Spinal cord (tissue), 10 donors: ENCODE measurements at places on chromosomes 1 and 21.
A peak's percentile ranks its signal among the peaks of the same experiment; 100 is the strongest.

- DNase-seq = no peak
Observed at GRCh38 chr1:182348961-182349747, 42.4 kb downstream of the GLUL start.

DNA sequence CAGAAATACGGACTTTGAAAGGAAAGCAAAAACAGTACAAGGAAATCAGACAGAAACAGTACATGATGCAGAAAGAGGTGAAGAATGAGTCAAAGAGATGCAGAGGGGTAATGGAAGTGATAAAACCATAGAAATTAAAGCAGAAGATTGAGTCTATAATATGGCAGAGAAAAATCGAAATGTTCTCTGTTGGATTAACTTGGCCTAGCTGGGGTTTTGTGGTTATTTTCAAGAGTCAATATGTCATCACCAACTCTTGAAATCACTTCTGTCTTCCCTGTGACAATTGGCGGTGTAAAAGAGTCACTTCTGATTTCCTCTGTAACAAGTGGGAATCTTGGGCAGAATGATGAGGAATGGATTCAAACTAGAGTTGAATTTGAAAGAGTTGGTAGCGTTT is 7.4 kb downstream of the YTHDF2 start:
- DNase-seq = no peak

DNA sequence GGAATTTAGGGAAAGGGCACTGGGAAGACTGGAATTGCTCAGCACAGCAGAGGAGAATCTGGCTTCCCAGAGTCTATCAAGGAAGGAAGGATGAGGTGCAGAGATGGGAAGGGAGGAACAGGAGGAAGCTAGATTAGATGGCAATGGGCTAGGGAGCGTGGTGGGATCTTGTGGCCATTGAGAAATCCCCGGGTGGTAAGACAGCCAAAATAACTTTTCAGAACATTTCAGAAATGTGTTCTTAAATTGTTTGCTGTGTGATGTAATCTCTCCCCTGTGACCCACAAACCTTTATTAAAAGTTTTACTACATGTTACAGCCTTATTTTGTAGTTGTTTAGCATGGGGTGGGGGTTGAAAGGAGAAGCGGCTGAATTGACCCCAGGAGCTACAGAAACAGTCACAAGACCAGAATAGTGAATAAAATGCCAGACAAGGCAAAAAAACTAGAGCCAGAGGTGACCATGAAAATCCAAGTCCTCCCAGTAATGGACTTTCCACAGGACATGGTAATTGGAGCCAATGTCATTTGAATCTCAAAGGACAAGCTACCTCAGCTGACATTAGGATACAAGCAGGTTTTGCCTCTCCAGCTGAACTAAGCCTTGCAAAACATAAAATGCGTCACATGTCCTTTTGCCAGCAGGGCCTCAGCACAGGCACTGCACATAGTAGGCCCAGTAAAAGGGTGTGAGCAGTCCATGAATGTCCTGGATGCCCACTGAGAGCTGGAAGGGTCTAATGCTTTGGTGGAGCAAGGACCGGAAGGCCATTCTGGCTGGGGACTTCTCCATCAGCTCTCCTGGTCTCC is 980 bp upstream of the AHCYL1 start:
- no peak for DNase-seq

DNA sequence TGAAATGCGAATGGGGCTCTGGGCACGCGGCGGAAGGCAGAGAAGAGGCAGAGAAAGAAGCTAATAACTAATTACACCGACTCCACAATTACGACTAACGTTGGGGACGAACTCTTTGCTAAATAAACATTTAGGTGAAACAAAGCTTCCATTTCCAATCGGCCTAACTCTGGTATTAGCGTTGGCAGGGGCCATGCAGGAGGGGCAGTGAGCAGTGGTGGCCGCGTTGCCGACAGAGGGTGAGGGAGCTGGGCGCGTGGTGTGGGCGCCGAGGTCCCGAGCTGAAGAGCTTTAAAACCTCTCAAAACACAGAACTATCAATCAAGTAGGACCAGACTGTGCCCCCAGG is 553 bp upstream of the NDUFV3 start:
- no peak for DNase-seq

DNA sequence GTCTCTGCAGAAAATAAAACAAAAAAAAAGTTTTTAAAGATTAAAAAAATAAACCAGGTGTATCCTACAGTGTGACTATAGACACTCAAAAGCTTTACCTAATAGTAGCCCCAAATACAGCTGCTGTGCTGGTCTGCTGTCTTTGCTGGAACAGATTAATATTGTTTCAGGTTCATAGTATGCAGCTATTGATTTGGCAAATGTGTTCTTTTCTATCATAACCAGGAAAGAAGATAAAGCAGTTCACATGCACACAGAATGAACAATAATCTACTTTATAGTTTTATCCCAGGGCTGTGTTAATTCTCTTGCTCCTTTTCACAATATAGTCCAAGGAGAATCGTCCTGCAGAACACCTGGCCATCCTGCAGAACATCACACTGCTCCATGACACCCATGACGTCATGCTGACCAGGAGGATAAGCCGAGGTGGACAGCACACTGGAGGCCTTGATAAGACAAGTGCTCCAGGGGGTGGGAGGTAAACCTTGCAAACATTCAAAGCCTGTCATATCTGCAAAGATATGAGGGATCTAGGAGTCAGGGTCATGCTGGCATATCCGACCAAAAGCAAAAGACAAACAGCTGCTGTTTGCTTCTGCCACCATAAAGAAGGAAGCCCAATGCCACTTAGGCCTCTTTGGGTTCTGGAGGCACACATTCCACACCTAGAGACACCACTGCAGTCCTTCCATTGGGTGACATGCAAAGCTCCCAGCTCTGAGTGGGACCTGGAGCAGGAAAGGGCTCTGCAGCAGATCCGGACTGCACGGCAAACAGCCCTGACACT is 86.1 kb upstream of the SLC2A1 start:
- no peak for DNase-seq

- DNase-seq = no peak
Observed at GRCh38 chr1:172906778-172907592, 143.8 kb downstream of the TNFSF18 start.

DNA sequence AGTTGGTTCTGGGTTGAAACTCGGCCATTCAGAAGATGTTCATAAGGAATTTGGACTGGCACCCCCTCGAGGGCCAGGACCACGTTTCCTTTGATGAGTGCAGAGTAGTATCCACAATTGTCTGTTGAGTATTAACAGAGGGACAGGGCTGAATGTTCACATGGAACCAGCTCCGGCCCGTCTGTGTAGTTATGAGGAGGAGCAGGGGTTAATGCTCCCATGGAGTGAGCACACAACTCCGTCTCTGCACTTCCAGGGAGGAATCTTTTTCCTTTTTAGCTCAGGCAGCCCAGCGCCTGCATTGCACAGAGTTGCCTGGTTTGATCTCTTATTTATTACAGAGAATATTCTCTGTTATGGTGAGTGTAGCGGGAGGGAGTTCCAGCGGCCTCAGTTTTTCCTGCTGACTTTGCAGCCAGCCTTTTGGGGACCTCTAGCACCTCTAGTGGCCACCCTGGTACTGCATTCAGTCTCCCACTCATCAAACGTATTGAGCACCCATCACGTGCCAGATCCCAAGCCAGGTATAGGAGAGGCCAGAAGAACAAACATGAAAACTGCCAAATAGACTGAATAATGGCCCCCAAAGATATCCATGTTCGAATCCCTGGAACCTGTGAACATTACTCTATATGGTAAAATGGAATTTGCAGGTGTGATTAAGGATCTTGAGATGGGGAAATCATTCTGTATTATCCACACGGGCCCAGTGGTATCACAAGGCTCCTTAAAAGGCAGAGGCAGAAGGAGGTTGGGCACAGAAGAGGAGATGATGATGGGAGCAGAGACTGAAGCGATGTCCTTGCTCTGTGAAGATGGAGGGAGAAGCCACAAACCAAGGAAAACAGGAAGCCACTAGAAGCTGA is 167.7 kb upstream of the CSF3R start:
- DNase-seq = peak; percentile 31

- DNase-seq = peak; percentile 91
Observed at GRCh38 chr1:15843826-15844572, 3.5 kb upstream of the SPEN start.

GRCh38 chr1:41022424-41022823 is 899 bp upstream of the SLFNL1 start:
- no peak for DNase-seq

GRCh38 chr1:19735440-19736127 is 64.1 kb downstream of the TMCO4 start:
- peak; percentile 32 for DNase-seq

DNA sequence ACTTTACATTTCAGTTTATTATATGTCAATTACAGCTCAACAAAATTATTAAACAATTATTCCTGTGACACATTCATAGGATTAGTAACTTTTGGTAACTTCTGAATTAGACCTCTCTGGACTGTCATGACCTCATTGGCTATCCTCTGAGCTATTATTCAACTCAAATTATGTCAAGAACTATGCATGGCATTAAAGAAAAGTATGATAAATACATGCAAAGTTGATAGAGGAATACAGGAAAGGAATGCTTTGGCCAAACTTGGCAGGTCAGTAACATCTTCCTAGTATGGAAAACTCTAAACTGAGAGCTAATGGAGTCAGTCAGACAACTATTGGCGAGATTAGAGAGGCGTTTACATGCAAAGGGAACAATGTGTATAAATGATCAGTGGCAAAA is 158.4 kb downstream of the DUSP10 start:
- no peak for DNase-seq

- DNase-seq = no peak
Observed at GRCh38 chr1:81433676-81434075, 367.1 kb upstream of the ADGRL2 start.

GRCh38 chr1:156712626-156713025 is 7.2 kb upstream of the CRABP2 start:
- no peak for DNase-seq

DNA sequence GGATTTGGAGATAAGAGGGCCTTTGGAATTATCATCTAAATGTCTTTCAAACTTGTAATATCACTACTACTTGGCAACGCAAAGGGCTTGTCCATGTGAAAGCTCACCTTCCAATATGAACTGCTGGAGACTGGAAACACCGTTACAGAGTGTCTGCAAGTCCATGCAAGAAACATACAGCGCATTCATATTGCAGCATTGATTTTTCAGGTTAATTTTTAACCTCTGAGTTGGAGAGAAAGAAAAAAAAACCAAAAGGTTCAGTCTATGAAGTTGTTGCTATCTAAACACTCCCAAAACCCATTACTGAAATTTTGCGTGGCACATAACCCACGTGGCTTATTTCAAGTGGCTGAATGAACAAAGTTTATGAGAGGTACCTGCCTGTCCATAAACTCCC is 23.8 kb downstream of the DAB1 start:
- DNase-seq = no peak

DNA sequence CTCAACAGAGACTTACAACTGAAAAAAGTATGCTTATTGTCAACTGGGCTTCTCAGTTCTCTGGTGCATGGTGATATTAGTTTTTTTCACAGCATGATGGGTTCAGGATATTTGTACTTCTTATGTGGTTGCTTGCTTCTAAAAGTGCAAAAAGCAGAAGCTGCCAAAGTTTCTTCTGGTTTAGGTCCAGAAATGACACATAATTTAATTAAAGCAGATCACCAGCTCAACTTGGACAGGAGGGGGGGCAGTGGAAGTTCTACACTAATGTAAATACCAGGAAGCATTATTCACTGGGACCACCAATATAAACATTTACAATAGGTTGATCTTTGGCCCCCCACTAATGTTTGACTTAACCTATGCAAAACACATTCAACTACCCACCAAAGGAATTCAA is 354.8 kb upstream of the BRINP3 start:
- DNase-seq = no peak

DNA sequence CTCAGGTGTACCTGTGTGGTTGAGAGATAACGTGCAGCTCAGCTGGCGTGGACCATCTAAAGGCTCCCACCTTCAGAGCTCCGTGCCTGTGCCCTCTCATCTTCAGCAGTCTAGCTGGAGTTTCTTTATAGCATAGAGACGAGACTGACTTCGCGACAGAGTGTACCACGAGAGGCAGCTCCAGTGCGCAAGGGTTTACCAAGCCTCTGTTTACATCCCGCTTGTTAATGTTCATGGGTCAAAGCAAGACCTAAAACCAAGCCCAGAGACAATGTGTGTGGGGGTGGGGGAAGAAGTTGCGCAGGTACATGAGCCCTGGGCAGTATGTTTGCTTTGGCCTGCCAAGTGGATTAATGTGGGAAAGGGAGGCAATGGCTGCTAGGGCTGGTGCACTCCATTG is 15.6 kb downstream of the RHOU start:
- DNase-seq = no peak

DNA sequence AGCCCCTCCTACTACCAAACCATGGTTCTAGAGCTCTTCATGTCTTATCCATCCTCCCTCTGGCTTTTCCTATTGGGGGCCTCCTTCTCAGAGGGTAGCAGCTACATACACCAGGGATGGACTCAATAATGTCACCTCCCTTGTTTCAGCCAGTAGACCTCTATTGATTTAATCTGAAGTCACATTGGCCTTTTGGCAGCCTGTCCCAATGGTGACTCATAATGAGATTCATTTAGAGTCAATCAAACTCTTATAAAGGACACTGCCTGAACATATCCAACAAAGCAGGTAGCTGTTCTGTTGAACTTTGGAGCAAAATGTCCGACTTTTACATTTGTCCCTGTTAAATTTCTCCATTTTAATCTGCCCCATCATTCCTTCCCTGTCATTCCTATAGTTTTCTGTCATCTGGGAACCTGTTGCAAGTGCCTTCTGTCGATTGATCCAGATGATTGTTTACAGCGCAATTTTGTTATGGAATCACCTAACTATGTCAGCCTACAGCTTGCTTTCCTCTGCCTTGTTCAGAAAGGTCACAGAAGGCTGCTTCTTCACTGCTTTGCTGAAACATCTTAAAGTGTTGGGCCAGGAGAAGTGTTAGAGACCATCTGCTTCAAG is 105.9 kb downstream of the ETS2 start:
- no peak for DNase-seq

- no peak for DNase-seq
Observed at GRCh38 chr21:33021667-33022066, 4.1 kb upstream of the OLIG2 start.

DNA sequence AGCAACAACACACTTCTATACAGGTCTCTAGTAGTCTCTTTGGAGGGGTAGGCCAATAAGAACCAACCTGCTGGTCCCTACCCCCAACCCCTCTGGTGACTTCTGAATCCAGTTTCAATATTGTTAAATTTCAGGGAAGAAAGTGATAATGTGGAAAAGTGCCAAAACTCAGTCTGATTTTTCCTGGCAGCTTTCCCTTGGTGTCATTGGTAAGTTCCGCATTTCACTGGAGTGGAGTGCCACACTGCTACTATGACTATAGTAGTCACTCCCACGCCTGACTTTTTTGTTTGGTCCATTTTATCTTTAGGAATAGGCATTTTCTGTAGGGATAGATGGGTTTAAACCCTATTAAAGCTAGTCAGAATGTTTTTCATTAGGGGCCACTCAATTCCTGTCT is 5.7 kb upstream of the ARID1A start:
- DNase-seq = no peak

DNA sequence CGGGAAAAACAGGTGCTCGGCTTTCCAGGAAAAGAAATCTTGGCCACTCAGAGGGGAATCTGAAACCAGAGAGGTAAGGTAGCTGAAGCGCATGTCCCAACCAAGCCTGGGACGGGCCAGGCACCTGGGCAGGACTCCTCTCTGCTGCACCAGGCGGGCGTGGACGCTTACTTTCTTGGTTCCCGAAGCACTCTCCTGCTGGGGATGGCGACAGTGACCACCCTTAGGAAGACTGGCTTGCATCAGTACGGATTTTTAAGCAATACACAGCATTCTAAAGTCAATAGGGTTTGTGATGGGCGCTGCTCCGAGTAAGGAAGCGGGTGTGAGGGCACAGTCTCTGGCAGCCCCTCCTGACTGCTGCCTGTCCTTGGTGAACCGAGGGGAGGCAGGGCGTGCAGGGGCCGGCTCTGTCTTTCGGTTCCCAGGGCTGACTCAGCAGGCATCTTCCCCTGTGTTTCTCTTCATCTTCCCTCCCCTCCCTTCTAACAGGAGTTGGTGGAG is 74.9 kb upstream of the ANGPTL1 start:
- DNase-seq = no peak
